ENCODE measurements at places on chromosomes 5 and 9.

DNA sequence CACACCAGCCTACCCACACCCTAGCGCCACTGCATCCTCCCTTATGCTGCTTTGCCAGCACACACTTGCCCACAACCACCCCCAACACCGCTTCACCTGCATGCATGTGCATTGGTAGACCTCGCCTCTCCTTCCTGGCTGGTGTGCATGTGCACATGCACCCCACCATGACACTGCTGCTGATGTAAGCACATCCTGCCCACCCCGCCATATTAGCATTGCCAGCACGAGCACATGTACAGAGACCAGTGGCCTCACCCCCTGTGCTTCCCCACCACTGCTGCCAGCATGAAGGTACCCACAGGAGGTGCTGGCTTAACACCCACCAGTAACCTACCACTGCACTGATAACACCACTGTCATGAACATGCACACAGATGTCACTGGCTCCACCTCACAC is 218.2 kb downstream of the SLCO4C1 start:
- no peak for DNase-seq

GRCh38 chr9:116504893-116505480 is 182.1 kb upstream of the TRIM32 start:
- DNase-seq, result no peak

GRCh38 chr9:8895106-8895860 is 1095.7 kb upstream of the DMAC1 start:
- no peak for DNase-seq

DNA sequence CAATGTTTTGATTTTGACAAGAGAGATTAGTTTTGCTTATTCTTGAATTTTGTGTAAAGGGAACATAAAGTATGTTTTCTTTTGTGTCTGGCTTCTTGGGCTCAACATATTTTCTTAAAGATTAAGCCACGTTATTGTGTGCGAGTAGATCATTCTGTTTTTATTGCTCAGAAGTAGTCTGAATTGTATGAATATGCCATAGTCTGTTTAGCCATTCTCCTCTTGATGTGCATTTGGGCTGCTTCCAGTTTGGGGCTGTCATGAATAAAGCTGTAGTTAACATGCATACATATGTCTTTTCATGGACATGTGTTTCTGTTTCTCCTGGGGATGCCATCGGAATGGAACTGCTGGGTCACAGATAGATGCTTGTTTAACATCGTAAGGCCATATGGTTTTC is 198.9 kb downstream of the FANCC start:
- DNase-seq, result no peak

DNA sequence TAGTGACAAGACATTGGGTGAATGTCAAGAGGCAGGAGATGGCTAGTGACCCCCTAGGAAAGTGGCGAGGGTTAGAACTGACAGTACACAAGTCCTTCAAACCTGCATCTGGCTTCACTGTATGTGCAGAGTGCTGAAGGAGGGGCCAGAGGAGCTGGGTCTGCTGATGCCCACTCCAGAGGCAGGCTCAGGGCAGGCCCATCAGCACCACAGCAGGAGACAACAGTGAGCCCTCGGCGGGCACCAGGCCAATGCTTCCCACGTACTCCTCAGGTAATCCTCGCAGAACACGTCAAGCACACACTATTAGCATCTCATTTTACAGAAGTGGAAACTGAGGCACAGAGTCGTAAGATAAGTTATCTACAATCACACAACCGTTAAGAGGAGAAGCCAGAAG is 76.1 kb upstream of the SH3PXD2B start:
- DNase-seq, result no peak

DNA sequence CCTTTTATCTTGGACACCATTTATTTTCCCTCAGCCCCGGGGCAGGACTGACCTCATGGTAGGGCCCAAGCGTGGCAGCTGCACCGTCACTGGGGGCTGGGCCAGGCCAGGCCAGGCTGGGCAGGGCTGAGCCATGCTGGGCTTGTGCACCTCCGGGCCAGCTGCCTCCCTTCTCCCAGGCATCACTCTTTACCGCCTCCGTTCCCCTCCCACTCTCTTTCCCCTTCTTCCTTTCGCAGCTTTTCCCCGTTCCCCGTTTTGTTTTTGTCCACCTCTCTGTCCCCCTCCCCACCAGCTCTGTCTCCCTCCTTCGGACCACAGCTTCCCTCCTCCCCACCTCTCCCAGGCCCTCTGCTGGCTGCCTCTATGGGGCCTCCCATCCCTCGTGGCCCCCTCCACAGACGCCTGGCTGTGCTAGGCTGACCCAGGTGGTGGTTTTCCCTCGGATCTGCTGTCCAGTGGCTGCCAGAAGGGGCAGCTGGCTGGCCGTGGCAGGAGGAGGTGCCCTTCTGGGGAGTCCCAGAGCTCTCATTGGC is 17.9 kb downstream of the FGF18 start:
- DNase-seq, result no peak

DNA sequence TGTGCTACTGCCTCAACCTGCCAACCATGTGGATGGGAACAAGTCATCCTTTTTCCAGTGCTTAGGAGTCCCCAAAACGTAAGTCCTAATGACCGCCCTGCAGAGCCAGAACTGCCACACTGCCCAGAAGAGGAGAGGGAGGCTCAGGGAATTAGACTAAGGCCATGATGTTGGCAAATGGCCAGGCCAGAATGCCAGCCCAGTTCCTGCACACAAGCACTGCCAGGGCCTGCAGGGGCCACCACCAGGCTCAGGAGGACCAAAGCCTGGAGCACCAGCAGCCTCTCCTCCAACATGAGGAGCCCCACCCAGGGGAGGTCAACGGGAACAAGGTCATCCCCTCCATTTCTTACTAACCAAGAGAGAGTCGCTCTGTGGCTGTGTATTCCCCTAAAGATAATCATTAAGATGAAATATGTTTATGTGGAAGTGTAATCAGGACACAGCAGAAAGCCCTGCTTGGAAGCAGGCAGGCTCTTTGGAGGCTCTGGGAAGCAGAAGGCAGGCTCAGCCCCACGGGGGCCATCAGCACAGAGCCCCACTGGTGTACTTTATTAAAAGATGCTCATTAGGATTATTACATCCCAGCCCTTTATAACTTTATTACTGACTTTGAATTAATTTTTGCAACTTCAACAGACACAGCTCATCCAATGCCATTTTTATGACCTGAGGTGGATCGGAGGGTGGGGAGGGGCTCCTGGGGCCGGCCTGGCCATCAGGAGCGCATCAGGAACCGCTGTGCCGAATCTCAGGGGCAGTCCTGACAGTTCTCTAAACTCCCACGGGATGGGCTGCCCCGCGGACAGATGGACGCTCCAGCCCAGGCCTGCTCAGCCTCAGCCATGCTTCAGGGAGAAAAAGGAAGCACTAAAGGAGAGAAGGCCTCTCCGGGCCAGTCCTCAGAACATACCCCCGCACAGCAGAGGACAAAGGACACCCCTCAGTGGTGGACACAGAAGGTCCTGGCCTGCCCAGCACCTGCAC is 127.0 kb downstream of the ADAMTS2 start:
- DNase-seq, result no peak

DNA sequence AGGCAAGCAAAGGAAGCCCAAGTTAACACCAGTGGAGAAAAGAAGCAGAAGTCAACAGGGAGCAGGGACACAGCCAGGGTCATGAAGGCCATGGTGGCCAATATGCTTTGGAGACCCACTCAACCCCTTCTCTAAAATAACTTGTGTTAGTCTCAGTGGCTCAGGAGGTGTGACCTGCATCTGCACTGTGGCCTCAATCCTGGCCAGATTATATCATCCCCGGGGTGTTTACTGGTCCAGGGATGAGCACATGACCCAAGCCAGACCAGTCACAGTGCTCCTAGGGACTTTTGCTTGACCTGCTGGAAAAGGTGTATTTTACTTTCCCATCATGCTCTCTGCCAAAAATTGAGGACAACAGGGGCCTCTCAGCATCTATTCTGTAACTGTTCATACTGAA is 105.2 kb downstream of the DPYSL3 start:
- no peak for DNase-seq

GRCh38 chr5:119264186-119264585 is 91.6 kb upstream of the TNFAIP8 start:
- DNase-seq, result no peak

- DNase-seq, result no peak
Measured at GRCh38 chr5:97751540-97751939, 568.5 kb upstream of the RIOK2 start.

DNA sequence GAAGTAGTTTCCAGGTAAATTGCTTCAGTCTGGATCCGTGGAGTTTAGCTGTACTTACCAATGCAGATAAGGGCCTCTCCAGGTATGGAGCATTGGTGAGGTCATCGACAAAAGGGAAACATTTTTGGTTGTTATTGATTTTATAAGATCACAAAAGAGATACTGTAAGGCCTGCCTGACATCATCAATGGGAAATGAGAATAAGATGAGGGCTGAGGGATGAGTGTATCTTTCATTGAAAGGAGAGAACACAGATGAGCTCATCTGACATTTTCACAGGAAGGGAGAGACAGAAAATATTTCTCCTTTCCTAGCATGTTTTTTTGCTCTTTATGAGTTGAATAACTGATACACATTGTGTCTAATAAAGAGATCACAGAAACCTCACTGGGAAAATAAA is 233.6 kb downstream of the SAXO1 start:
- DNase-seq, result no peak

DNA sequence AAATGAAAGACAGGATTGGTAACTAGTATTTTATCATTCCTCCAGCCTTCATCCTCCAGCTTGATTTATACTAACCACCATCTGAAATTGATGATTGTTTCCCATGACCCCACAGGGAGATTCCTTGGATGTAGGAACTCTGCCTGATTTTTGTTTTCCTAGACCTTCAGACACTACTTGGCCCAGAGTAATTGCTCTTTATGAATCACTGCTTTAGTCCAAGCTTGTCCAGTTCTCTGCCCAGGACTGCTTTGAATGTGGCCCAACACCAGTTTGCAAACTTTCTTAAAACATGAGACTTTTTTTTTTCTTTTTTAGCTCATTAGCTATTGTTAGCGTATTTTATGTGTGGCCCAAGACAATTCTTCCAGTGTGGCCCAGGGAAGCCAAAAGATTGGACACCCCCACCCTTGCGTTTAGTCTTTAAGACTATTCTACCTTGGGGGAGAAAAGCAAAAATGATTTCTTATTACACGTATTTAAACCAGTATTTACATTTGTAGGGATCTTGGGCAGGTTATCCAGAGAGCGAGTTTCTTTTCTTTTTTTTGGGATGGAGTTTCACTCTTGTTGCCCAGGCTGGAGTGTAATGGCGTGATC is 18.4 kb downstream of the BASP1 start:
- no peak for DNase-seq

DNA sequence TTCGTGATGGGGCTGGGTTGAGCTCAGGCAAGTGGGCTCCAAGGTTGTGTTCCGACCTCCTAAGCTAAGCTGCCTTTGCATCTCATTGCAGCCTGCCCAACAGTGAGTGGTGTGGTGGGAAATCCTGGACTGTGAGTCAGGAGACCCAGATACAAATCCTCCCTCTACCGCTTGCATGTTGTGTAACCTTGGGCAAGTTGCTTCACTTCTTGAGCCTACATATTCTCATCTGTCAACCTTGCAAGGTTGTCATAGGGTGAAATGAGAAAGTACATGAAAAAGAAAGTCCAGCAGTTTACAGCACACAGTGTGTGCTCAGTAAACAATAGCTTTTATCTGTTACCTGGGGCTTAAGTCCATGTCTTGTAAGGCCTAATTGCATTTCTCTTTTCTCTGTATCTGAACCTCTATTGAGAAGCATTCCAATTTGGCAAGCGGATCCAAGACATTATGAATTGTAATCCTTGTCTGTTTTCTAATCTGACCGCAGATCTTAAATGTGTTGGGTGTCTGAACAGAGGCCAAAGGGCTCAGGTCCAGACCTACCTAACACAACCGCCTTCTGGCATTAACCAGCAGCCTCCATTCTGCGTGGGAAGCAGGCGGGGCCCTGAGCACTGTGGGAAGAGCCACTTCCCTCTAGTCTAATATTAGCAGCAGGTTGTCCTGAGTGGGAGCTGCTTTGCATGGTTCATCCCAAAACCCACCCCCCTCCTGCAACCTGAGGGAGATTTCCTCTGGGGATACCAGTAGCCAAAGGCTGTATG is 1.8 kb upstream of the GALNT12 start:
- no peak for DNase-seq

GRCh38 chr9:114696814-114697544 is 15.0 kb upstream of the TEX48 start:
- DNase-seq, result no peak

- peak; percentile 25 for DNase-seq
Measured at GRCh38 chr5:140631831-140632365, 1.1 kb downstream of the CD14 start.

GRCh38 chr5:55918087-55919035 is 67.2 kb downstream of the IL31RA start:
- no peak for DNase-seq

DNA sequence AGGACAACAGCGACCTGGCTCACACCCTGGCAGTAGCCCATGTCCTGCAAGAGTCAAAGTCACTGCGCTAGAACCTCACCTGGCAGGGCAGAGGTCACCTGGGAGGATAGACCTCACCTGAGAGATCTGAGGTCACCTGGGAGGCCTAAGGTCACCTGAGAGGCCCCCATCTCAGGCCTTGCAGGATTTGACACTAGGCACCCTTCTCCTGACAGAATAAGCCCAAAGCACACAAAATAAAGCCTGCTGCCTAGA is 75.2 kb upstream of the SPTLC1 start:
- DNase-seq, result no peak

DNA sequence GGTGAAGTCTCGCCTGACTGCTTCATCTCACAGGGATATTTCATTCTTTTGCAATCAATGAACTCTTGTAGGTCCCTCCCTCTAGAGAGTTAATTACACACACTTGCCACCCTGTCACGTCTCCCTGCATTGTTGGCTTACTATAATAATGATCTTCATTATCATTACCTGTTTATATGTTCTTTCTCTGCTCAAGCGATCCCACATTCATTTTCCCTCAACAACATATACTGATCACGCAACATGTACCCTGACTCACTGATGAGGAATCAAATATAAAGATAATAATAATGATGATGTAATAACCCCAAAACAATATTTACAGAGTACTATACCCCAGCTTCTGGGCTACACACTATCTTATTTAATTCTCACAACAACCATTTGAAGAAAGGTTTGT is 88.5 kb downstream of the FEM1C start:
- no peak for DNase-seq

DNA sequence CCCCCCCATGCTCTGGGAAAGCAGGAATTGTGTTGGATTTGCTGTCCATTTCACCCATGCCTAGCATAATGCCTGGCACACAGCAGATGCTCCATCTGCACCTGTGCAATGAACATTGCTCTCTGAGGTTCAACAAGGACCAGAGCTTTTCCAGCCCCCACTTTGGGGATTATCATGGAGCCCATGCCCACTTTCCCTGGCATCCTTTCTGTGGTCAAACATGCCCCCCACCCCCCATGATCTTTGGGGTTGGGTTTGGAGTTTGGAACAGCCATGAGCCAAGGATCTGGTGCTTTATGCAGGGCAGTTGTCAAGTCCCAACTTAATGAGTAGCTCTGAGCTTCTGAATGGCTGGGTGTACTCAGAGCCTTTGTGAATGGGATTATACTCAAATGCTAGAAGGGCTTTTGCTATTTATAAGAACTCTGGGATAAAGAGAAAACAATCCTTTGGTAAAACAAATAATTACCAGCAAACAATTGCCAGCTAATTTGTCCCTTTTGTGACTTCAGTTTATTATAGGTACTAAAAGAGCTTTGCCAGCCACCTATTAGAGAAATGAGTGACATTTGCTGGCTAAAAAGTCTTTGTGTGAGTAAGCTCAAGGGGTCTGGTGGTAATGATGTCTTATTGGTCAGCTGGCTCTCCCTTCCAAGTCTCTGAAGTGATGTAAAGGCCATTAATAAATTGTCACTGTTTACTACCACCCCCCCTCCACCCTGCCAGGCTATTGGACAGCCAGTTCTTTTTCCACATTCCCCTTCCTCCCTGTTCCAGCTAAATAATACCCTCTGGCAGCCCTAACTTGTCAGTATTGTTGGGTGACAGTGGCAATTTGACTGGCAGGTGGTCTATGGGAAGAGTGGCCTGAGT is 182.3 kb downstream of the MACROH2A1 start:
- no peak for DNase-seq
